Cardiac muscle cell (in vitro differentiated cells and primary cell): ENCODE measurements at places on chromosomes 1 and 21.

DNA sequence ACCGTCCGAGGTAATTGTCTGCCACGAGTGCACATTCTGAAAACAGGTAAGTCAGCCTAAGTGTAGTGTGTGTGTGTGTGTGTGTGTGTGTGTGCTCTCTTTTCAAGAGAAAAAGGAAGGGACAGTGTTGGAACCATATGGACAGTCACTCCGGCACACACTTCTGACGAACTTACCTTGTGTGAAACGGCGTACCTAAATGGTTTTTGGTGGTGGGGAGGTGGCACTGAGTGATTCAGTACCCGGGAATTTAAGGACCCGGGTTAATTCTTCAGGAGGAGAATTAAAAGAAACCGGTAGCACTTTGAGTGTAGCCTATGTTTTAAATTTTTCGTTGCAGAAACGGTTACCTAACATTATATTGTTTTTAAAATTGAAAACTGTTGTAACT, 286 bp downstream of the ODR4 start:
- DNase-seq = no peak

- peak; percentile 44 for DNase-seq
Observed at GRCh38 chr1:245256528-245256927, 101.7 kb downstream of the KIF26B start.

DNA sequence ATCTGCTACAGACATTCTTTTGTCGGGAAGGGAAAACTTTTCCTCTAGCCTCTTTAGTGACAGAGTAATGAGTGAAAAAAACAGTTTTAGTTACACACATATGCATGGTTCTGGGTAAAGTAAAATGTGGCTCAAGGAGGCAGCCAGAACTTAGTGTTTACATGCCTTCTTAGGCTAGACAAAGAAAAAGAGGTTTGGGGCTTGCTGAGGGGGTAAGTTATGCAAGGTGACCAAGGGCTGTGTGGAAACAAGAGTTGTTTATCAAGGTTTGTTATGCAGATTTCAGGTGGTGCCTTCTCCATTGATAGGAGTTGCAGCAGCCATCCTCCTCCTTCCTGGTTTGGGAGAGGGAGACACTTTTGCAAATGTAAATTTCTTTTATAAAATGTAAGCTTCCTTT, 66.5 kb upstream of the RAB3GAP2 start:
- DNase-seq = no peak

GRCh38 chr1:16237343-16237830, 404 bp upstream of the CPLANE2 start:
- no peak for DNase-seq

GRCh38 chr1:40245686-40246085, 2.1 kb upstream of the TMCO2 start:
- DNase-seq = no peak

DNA sequence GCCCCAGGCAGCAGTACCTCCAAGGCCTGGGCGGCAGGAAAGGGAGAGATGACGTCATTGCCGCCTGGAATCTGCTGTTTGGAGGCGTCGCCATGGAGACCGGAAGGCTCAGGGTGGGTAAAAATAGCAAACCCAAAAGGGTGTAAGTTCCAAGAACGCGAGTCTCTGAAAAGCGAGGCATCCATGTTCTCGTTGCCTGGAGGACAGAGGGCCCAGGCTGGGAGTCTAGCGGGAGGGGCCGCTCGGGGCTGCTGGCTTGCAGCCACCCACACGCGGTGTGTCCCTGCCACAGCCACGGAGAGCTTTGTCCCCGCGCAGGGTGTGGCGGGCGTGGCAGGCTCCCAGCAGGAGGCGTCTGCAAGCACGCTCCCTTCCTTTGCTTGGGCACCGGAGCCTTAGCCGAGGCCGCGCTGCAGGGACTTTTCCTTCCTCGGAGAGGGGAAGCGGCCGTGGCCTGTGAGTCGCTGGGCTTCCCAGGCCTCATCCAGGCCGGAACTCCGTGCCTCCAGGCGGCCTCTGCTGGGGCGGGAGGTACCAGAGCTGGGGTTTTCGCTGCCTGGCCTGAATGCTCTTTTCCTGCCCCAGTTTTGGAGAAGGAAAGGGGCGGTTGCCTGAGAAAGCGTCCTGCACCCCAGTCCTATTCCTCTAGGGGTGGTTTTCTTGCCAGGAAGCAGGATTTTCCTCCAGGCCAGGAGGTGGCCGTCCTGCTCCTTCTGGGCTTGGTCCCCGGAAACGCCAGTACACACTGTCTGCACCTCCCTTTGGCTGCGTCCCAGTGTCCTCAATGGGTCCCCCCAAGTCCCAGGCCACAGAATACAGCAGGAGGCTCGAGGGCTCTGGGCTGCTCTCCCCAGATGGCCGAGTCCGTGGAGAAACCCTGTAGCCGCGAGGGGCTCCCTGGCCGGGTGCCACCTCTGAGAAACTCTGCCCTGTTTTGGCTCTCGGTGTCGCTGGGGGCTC, 15.3 kb upstream of the SKI start:
- peak; percentile 86 for DNase-seq

- DNase-seq = peak; percentile 25
Observed at GRCh38 chr1:89734442-89734841, 86.4 kb upstream of the LRRC8D start.

DNA sequence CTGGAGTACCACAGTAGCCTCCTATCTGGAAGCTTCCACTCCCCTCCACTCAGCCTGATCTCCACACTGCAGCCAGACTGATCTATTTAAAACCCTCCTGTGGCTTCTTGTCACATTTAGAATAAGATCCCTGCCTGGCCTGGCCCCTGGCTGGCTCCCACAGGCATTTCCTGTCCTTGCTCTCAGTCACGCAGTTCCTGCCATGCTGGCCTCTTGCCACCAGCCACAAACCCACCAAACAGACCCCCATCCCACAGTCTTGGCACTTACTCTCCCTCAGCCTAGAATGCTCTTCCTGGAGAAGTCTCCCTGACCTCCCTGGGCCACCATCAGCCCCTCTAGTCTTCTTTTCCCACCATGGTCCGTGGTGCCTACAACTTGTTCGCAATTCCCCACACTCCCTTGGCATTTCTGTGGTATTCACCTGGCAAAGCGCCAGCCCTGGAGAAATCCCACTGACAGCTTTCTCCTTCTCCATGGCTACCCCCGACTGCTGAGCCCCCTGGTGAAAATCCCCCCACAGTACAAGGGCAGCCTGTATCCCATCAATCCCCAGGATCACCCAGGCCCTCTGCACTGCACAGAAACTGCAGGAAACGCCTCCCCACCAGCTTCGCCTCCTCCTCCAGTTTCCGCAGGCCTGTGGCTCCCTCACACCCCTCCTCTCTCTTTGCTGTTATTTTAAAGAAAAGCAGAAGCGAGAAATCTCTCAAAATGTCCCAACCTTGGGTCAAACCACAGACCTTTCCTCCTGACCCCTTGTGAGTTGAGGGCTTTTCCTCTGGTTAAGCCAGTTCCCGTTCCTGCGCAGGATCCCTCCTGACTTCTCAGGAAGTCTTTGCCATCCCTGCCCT, 94.5 kb downstream of the SYT2 start:
- DNase-seq = peak; percentile 88

GRCh38 chr1:201016211-201016651, 7.3 kb downstream of the KIF21B start:
- peak; percentile 52 for DNase-seq

DNA sequence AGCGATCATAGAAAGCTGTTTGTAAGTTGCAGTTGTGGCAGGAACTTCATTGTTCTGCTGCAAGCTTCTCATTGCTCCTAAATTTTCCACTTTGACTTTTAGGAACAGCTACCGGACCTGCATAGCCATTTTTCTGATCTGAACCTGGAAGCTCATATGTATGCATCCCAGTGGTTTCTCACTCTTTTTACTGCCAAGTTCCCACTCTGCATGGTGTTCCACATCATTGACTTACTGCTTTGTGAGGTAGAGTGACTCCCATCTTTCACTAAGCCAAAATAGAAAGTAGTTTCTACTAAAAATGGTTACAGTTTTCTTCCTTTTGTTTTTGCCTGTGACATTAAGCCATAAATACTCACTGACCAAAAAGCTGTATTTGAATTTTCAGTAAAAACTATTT, 254.2 kb downstream of the GPR52 start:
- no peak for DNase-seq

DNA sequence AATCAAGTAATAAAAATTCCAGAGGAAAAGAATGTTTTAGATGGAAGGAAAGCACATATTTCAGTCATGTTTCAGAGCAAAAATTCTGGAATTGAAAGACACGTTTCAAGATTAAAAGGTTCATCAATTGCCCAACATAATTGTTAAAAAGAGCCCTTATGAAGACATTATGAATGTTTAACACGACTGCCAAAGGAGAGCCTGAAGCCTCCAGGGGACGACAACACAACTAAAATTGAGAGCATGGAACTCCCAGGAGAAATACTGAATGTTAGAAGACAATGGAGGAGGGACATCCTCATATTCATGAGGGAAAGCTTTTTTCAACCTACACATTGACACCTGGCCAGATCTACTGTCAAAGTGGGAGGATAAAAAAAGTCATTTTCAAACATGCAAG, 16.0 kb downstream of the OR2T11 start:
- no peak for DNase-seq

GRCh38 chr1:217091561-217091960, 368.3 kb upstream of the ESRRG start:
- no peak for DNase-seq

DNA sequence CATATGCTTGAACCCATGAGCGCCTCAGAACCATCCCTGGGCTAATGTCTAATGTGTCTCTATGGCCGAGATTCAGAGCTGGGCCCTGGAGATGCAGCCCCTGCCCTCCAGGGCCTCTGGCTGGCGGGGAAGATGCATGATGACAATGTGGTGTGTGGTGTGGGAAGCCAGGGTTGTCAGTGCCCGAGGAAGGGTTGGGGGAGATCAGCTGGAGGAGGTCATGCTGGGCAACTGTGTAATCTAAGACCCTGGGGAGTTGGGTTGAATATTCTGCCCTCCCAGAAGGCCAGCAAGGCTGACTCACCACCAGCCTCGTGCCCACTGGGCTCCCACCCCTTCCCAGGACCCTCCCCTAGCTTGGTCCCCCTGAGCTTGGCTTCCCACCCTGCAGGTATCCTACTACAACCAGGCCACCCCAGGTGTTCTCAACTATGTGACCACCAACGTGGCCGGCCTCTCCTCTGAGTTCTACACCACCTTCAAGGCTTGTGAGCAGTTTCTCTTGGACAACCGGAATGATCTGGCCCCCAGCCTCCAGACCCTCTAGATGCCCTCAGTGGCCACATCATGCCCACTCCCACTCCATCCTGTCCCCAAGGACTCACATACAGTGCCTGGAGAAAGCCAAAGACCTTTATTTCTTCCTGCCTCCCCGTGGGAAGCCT, 14.6 kb downstream of the FAM151A start:
- no peak for DNase-seq

DNA sequence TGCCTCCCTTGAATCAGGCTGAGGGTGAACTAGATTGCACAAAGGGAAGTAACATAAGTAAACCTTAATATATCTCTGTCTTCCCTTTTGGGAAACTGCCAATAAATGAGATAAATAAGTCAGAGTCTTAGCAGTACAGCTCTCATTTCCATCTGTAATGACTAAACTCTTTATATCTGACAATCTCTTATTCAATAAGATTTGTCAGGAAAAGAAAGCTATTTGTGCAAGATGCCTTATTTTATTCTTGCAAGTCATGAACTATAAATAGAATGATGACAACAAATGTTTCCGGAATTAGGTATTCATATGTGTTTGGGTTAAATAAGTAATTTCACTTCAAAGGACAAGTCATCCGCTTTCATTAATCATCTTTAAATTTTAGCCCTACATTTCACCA, 229.2 kb downstream of the PTGER3 start:
- DNase-seq = no peak

DNA sequence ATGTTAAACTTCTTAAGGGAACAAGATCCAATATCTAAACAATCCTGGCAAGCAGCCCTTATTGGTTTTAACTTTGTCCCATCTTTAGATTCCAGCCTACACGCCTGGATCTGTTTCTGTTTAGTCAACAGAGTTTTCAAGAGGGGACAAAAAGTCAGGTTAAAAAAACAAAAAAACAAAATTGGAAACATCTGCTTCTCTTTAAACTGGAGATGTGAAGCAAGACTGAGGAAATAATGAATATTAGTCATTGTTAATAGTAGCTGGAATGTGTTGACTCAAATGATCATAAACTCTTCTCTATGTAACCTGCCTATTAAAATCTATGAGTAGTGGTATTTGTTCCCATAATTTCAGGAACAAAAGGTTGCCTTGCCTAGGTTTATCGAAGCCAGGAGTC, 55.0 kb downstream of the NID1 start:
- DNase-seq = no peak

DNA sequence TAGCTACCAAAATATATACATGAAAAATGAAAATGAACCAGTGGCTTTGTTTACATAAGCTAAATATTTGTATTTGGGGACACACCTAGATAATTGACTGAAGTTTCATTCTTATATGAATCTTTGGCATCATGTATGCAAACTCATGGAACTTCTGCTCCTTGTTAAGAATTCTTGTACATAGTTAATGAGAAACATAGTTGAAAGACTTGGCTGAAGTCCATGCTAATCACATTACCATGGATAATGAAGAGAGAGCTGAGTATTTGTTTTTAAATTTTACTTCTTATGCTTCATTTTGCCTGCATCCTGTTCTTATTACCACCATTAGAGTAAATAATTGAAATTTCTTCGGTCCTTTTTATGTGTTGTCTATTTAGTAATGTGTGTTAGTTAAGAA, 108.8 kb downstream of the LRRC53 start:
- DNase-seq = no peak

- DNase-seq = no peak
Observed at GRCh38 chr1:39922251-39922688, 20.6 kb upstream of the MYCL start.

GRCh38 chr1:77888081-77888780, at the start of gene NEXN:
NEXN (plus strand) TSS chr1:77888624; CDS start chr1:77916107, 27,483 bp downstream.
- DNase-seq = peak; percentile 95

DNA sequence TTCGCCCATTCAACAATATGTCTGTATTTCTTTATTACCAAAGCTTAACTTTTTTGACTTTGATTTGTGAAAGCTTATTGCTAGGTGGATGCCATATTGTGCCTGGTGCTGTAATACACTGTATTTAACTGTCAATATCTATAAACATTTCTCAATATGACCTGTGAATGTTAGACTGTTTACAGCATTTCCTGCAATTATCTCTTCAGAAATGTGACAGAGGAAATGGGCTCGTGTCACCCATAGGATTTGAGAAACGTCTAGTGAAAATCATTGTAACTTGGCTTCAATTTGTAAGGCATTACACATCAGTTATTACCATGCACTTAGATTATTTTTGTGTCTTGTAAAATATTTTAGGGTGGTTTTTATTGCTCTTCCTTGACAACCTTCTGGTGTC, 237.8 kb upstream of the ADGRL2 start:
- DNase-seq = no peak

DNA sequence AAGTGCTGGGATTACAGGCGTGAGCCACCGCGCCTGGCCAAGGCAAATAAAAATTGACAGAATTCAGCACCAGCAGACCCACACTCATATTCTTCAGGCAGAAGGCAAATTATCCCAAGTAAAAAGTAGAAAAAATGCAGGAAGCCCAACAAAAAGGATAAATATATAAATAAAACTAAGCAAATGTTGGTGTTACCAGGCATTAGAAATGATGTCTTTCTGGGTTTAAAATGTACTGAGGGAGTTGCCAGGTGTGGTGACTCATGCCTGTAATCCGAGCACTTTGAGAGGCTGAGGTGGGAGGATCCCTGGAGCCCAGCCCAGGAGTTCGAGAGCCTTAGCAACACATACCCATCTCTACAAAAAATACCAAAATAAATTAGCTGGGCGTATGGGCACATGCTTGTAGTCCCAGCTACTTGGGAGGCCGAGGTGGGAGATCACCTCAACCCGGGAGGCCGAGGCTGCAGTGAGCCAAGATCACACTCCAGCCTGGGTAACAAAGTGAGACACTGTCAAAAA, 6.3 kb downstream of the INTS11 start:
- no peak for DNase-seq

- DNase-seq = no peak
Observed at GRCh38 chr1:211281320-211282022, 22.3 kb downstream of the RCOR3 start.

GRCh38 chr1:111624382-111624781, 4.8 kb downstream of the RAP1A start:
- DNase-seq = no peak
